Glutamatergic neuron (in vitro differentiated cells): ENCODE measurements at places on chromosomes 7 and 10. TPM values are rescaled to one million over a fixed set of nuclear protein-coding genes. Genes with fewer than 3 reads are reported as not detected.

Gene FGFR2
- total RNA-seq: 7.4 TPM

Gene SPDYE11
- 0.25 TPM for total RNA-seq

Gene PRR15
- total RNA-seq: not detected

Gene DNMBP
- 9.5 TPM for total RNA-seq

Gene ZDHHC4
- total RNA-seq: 60.5 TPM

Gene CCDC3
- total RNA-seq: 13.8 TPM

Gene TMEM254
- 13.5 TPM for total RNA-seq

Gene KIAA1217
- total RNA-seq: 4.4 TPM

Gene PAX2
- total RNA-seq: not detected

Gene IL6
- total RNA-seq: not detected

Gene TMEM139
- not detected for total RNA-seq

Gene HTR5A
- 0.20 TPM for total RNA-seq

Gene FOXI2
- 0.17 TPM for total RNA-seq

Gene PDE1C
- 3.3 TPM for total RNA-seq

Gene PTPN20
- not detected for total RNA-seq

Gene ETV1
- total RNA-seq: 51.8 TPM

Gene CAMK1D
- total RNA-seq: 29.8 TPM

Gene SLC13A1
- not detected for total RNA-seq

Gene C10orf67
- total RNA-seq: not detected

Gene ANKRD61
- not detected for total RNA-seq

Gene GLI3
- total RNA-seq: 2.9 TPM

Gene BAIAP2L1
- total RNA-seq: 0.66 TPM

Gene ANKRD30A
- not detected for total RNA-seq

Gene FLNC
- total RNA-seq: 241 TPM

Gene VAX1
- total RNA-seq: 0.27 TPM

Gene GPR37
- 6.3 TPM for total RNA-seq

Gene ZFAND2A
- 34.5 TPM for total RNA-seq

Gene FAM237B
- not detected for total RNA-seq

Gene GIMAP5
- total RNA-seq: not detected

Gene FAM200A
- total RNA-seq: 8.1 TPM

Gene HPSE2
- not detected for total RNA-seq

Gene HTRA1
- 1.4 TPM for total RNA-seq

Gene DGKI
- total RNA-seq: 19.4 TPM

Gene CRTAC1
- total RNA-seq: 2.5 TPM

Gene MKI67
- 14.7 TPM for total RNA-seq

Gene GRM8
- total RNA-seq: 7.8 TPM

Gene HSPA12A
- 75.0 TPM for total RNA-seq

Gene APBB1IP
- total RNA-seq: not detected

Gene CREB5
- total RNA-seq: 50.4 TPM

Gene TSPAN12
- total RNA-seq: 6.0 TPM

Gene FAM13C
- total RNA-seq: 17.8 TPM
